ENCODE measurements at places on chromosomes 2 and 18.

DNA sequence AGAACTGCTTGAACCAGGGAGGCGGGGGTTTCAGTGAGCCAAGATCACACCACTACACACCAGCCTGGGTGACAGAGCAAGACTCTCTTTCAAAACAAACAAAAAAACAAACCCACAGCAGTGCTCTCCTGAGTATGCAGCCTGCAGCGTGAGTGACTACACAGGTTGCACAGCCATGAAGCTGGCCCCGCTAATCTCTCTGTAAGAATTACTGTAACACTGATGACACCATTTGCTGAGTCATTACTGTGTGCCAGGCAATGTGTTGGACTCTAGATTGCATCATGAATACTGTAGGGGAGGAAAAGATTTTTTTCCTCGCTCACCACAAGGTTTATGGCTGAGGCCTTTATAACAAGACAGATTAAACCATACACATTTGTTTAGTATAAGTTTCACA, 118.6 kb upstream of the ATP8B1 start:
- H3K27me3 ChIP-seq: no peaks in the 10 kb centered on the region
- no peak overlapping the region for H3K4me3 ChIP-seq
- DNase-seq: no peak
- H3K36me3 ChIP-seq: no peaks in the 10 kb centered on the region
- no peak overlapping the region for H3K27ac ChIP-seq

DNA sequence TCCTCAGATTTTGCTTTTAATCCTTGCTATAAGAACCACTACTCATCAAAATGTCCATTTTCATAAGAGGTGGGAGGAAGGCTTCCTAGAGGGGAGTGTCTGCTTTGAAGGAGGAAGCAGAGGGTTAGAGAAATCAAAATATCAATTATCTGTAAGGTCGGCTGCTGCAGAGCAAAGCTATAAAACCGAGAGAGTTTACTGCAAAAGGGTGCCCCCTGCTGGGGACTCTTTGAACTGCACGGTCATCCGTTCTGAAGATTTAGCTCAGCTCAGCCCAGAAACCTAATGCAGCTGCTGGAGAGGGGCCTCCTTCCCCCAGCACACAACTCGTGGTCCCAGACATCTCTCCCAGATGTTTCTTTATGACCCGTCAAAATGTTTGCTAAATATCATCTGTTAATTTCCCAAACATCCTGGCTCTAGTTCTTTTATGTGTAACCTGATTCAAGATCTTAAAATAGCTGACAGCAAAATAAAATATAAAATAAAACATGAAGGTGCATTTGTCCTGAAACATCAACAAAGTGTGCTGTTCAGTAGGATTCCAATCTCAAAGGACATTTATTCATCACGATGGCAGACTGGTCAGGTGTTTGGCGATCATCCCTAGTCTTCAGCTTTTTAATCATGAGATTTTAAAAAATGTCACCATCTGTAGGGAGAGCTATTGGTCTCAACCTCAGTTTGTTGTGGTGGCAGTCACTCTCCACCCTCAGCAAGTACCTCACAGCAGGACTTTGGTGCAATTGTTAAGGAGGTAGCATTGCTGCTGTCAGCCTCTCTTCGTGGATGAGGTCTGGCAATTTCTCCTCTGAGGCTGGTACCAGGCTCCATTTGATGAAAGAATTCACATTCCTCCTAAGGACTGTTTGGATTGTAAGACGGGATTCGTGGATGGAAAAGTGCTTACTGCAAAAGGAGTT, 185.9 kb downstream of the MTX2 start:
- H3K4me3 ChIP-seq: no peak overlapping the region
- H3K27ac ChIP-seq: no peak overlapping the region
- no peaks in the 10 kb centered on the region for H3K36me3 ChIP-seq
- DNase-seq: peak; percentile 89
- H3K27me3 ChIP-seq: peaks cover 8% of the 10 kb centered on the region

DNA sequence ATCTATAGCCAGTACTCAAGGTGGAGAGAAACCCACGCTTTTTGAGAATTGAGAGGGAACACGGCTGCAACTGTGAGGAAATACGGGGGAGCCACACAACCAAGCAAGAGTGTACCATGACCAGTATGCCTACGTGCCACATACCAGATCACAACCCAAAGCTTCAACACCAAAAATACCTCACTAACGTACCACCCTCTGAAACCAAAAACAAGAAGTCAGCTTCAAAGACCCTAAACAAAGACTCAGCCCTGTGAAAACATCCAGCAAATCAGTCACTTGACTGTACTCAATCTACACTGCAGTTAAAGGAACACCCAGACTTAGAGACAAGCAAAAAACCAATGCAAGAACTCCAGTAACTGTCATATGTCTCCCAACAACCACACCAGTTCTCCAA, 17.0 kb downstream of the RNU4ATAC start:
- no peak for DNase-seq
- H3K4me3 ChIP-seq: no peak overlapping the region
- no peaks in the 10 kb centered on the region for H3K36me3 ChIP-seq
- H3K27ac ChIP-seq: no peak overlapping the region
- H3K27me3 ChIP-seq: no peaks in the 10 kb centered on the region

DNA sequence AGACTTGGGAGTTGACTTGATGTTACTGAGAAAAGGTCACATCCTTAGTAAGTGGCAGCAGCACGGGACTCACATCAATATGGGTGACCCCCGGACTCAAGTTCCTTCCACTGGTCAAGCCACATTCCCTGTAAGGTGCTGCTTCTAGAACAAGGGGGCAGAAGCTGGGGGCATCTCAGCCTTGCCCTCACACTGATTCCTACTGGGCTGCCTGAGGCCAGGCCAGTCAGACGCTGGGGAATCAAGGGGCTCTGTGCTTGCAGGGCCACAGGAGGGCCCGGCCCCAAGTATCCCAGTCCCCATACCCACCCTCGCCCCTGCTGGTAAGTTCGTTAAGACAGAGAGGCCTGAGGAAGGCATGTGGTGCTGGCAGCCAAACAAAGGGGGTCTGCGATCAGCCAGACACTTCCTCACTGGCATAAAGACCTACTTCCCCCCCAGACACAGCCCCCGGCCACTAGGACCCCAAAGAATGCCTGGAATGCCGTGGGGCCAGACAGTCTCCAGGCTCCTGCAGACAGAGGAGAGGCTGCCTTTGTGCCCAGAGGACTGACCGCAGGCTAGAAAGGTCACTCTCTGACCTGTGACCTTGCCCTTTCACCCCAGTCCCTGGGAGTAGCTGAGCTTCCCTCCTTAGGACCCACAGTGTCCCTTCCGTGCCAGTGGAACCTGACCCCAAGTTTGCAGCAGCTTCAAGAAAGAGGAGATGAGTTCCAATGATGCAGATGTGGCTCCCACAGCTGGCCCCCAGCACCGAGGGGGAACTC, 83.6 kb downstream of the HS1BP3 start:
- H3K4me3 ChIP-seq: no peak overlapping the region
- H3K27me3 ChIP-seq: no peaks in the 10 kb centered on the region
- H3K27ac ChIP-seq: no peak overlapping the region
- no peak for DNase-seq
- peaks cover 5% of the 10 kb centered on the region for H3K4me1 ChIP-seq
- H3K36me3 ChIP-seq: no peaks in the 10 kb centered on the region

DNA sequence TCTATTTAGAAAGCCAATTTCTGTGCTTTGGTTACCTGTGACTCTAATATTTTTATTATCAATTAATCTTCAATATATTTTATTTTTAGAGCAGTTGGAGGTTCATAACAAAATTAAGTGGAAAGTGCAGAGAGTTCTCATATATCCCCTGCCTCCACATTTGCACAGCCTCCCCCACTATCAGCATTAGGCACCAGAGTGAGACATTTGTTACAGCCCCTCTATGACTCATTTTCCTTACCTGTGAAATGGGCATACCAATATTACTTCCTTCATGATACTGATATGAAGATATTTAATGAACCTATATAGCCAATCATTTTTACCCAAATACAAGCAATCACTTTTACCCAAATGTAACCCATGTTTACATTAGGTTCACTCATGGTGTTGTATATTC, 34.0 kb upstream of the CYTIP start:
- H3K4me3 ChIP-seq: no peak overlapping the region
- no peak for DNase-seq
- H3K27me3 ChIP-seq: no peaks in the 10 kb centered on the region
- H3K4me1 ChIP-seq: no peaks in the 10 kb centered on the region

DNA sequence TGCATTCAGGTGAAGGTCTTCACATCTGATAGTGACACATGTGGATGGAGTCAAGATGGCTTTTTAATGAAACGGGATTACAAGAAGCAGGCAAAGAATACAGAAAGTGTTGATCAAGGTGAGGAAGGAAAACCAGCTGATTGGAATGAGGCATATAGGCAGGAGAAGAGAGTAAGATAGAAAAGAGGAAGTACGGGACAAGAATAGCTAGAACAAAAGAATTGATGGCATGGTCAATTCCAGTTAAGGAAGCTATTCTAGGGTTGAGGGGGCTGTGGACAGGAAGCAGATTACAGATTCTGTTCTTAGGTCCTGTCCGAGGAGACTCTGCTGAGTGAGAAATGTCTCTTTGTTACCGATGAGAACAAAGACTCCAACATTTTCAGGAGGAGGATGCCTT, 13.2 kb upstream of the NCK2 start:
- H3K36me3 ChIP-seq: no peaks in the 10 kb centered on the region
- no peaks in the 10 kb centered on the region for H3K27me3 ChIP-seq
- H3K4me3 ChIP-seq: no peak overlapping the region
- peaks cover under 1% of the 10 kb centered on the region for H3K4me1 ChIP-seq
- DNase-seq: no peak

GRCh38 chr2:225632351-225632750, 232.8 kb downstream of the NYAP2 start:
- no peak overlapping the region for H3K27ac ChIP-seq
- no peak for DNase-seq
- H3K4me1 ChIP-seq: no peaks in the 10 kb centered on the region
- H3K36me3 ChIP-seq: no peaks in the 10 kb centered on the region

GRCh38 chr2:58407487-58407886, 166.4 kb upstream of the FANCL start:
- no peaks in the 10 kb centered on the region for H3K4me1 ChIP-seq
- no peak overlapping the region for H3K4me3 ChIP-seq
- DNase-seq: no peak
- H3K36me3 ChIP-seq: no peaks in the 10 kb centered on the region

DNA sequence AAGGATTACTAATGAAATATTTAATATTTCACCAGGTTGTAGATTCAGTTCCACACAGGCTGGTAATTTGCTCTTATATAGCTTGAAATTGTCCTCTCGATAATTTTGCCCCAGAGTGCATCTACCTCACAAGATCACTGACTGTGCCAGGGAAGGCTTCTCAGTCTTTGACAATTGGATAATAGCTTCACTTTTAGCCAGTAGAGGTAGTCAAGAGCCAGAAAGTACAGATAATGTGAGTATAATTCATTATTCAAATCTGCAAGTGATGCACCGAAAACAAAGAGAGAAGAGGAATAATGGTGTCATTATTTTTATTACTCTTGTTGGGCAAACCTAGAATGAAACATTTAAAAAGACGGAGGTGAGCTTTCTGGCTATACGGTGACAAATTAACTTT, 292.8 kb downstream of the EN1 start:
- H3K4me3 ChIP-seq: no peak overlapping the region
- no peak for DNase-seq
- no peaks in the 10 kb centered on the region for H3K36me3 ChIP-seq
- no peaks in the 10 kb centered on the region for H3K27me3 ChIP-seq
- H3K4me1 ChIP-seq: no peaks in the 10 kb centered on the region

DNA sequence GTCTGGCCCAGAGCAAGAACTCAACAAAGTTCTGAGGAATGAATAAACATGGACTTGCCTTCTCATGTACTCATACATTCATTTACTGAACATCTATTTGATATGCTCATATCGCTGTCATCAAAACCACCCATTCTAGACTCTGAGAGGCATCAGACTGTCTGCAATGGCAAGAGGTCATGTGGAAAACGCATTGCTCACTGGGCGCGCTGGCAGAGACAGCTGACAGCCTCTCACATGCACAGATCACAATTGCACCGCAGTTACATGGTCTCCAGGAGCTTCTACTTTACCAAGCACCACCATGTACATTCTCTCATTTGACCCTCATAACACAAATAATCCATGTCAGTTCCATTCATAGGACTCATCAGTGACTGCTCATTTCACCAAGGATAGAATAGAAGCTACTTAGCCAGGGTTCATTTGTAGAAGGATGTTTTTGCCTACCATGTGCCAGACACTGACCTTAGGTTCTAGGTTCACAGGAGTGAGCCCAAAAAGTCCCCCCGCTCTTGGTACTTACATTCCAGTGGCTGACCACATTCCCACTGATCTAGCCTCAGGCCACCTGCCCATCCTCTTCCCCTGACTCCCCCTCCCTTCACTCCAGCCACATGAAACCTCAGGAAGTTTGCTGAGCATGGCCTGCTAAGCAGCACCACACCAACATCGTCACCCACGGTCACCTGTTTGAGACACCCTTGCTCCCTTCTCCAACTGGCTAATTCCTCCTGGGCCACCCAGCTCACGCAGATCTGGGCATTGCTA, 6.1 kb downstream of the FAM124B start:
- H3K4me3 ChIP-seq: no peak overlapping the region
- H3K27me3 ChIP-seq: no peaks in the 10 kb centered on the region
- H3K27ac ChIP-seq: no peak overlapping the region
- H3K4me1 ChIP-seq: peaks cover 2% of the 10 kb centered on the region
- no peaks in the 10 kb centered on the region for H3K36me3 ChIP-seq

- no peaks in the 10 kb centered on the region for H3K36me3 ChIP-seq
- no peaks in the 10 kb centered on the region for H3K27me3 ChIP-seq
- H3K4me1 ChIP-seq: peaks cover 12% of the 10 kb centered on the region
Observed at GRCh38 chr18:74994502-74995418, 214.2 kb downstream of the PTGR3 start.

- no peaks in the 10 kb centered on the region for H3K36me3 ChIP-seq
- H3K4me1 ChIP-seq: no peaks in the 10 kb centered on the region
- H3K27ac ChIP-seq: no peak overlapping the region
- H3K4me3 ChIP-seq: no peak overlapping the region
- DNase-seq: no peak
Observed at GRCh38 chr18:27240383-27240782, 55.3 kb upstream of the CHST9 start.

DNA sequence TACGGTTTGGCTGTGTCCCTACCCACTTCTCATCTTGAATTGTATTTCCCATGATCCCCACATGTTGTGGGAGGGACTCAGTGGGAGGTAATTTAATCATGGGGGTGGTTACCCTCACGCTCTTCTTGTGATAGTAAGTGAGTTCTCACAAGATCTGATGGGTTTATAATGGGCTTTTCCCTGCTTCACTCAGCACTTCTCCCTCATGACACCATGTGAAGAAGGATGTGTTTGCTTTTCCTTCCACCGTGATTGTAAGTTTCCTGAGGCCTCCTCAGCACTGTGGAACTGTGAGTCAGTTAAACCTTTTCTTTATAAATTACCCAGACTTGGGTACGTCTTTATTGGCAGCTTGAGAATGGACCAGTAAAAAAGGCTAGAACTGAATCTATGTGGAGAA, 750.0 kb upstream of the ID2 start:
- H3K36me3 ChIP-seq: no peaks in the 10 kb centered on the region
- no peak overlapping the region for H3K27ac ChIP-seq
- no peaks in the 10 kb centered on the region for H3K27me3 ChIP-seq
- no peaks in the 10 kb centered on the region for H3K4me1 ChIP-seq
- no peak overlapping the region for H3K4me3 ChIP-seq

- H3K27me3 ChIP-seq: no peaks in the 10 kb centered on the region
- H3K4me3 ChIP-seq: no peak overlapping the region
- DNase-seq: no peak
- H3K36me3 ChIP-seq: no peaks in the 10 kb centered on the region
Observed at GRCh38 chr2:67013821-67014220, 383.3 kb upstream of the ETAA1 start.

- H3K4me3 ChIP-seq: no peak overlapping the region
- H3K36me3 ChIP-seq: no peaks in the 10 kb centered on the region
- no peaks in the 10 kb centered on the region for H3K4me1 ChIP-seq
- no peak overlapping the region for H3K27ac ChIP-seq
- DNase-seq: no peak
Observed at GRCh38 chr2:126325202-126325601, 330.8 kb upstream of the GYPC start.
